IPS-NIHi11 (cell line): ENCODE measurements at places on chromosomes 6 and 20.

- DNase-seq: peak; percentile 6
Observed at GRCh38 chr6:170173335-170173881, 117.5 kb downstream of the DLL1 start.

DNA sequence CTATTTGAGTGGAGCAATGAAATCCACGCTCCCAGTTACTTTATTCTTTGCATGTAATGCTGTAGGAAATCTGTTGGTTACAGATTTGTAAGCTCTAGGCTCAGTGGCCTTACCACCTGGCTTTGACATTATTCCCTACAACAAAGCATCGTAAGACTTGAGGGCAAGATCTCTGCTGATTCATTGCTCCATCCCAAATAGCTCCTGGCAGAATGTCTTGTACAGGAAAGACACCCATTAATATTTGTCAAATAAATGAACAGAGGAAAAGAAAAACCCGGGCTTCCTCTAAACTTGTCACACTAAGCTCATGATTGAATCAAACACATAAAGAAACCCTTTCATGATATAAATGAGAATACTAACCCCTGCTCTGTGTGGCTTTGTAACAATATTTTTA, 357.5 kb upstream of the RNF217 start:
- no peak for DNase-seq

DNA sequence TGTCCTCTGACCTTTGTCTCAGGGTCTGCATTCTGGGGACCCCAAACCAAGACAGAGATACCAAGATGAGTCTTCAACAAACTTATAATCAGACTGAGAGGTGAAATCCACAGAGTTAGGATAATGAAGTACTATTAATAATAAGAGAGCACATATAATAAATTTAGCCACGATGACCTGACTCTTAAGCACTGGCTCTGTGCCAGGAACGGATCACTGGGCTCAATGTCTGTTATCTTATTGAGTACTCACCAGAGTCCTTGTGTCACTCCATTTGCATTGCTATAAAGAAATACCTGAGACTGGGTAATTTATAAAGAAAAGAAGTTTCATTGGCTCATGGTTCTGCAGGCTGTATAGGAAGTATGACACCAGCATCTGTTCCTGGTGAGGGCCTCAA, 18.9 kb upstream of the ITPR3 start:
- DNase-seq: no peak

GRCh38 chr6:159716247-159717096, 10.8 kb upstream of the WTAP start:
- DNase-seq: no peak

DNA sequence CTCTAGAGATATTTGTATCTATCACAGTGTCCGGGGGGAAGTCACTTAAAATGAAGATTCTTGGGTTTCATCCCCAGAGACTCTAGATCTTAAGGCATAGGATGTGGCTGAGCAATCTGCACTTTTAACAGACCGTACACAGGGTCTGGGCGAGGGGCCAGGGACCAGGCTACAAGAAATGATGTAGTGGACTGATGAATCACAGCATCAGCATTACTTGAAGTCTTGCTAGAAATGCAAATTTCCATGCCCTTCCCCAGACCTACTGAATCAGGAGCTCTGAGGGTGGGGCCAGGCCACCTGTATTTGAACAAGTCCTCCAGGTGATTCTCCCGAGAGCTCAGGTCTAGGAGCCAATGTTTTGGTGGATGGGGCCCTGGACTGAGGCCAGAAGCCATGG, 168.4 kb downstream of the DOK5 start:
- DNase-seq: no peak

DNA sequence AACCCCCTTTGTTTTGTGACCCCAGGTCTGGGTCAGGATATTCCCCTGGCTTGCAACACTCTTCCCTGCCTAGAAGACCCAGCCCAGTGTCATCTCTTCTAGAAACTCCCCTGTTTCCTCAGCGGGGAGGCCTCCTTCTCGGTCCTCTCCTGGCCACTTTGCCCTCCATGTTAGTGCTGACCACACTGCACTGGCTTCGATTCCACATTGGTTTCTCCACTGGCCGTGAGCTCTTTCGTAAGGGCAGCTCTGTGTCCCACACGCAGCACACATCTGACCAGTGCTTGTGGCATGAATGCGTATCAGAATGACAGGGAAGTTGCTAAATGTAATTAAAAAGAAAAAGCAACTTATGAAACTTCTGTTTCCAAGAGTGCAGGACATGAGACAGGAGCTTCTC, 49.4 kb upstream of the FNDC1 start:
- DNase-seq: no peak
